T-helper 9 cell (primary cell): ENCODE measurements at places on chromosomes 4 and X.

GRCh38 chr4:182825003-182825402, 92.2 kb downstream of the DCTD start:
- no peak for DNase-seq

DNA sequence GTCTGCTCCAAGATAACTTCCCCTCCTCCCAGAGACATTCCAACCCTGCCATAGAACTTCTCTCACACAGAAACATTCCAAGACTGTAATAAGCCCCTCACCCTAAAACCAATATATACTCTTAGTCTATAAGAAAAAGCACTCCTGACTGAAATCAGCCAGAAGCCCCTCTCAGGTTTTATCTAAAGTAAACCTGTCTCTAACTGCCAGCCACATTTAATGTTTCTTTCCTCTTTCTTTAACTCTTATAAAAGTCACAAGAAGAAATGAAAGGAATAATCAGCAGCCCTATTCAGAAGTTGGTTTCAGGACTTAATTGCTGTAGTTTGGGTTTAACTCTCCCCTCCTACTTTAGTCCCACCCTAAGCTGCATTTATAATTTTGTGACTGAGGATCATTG, 165.0 kb upstream of the ZCCHC13 start:
- no peak for DNase-seq

DNA sequence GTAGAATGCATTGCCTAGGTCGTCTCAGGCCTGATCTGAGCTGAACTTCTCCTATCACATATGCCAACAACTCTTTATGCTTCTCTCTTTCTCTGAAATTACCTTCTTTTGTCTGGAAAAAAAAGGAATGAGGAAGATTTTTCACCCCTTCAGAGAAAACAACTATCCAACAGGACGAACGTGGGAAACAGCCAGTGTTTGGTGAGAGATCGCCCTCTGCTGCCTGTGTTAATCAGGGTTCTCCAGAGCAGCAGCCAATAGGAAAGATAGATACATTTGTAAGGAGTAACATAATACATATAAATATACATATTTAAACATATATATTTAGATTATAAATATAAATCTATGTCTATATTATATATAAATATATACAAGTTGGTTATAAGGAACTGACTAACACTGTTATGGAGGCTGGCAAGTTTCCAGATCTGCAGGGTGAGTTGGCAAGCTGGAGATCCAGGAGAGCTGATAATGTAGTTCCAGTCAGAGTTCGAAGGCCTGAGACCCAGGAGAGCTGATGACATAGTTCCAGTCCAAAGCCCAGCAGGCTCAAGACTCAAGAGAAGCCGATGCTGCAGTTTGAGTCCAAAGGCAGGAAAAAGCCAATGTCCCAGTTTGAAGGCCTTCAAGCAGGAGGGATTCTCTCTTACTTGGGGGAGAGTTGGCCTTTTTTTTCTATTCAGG, 13.3 kb downstream of the CETN2 start:
- DNase-seq = no peak

DNA sequence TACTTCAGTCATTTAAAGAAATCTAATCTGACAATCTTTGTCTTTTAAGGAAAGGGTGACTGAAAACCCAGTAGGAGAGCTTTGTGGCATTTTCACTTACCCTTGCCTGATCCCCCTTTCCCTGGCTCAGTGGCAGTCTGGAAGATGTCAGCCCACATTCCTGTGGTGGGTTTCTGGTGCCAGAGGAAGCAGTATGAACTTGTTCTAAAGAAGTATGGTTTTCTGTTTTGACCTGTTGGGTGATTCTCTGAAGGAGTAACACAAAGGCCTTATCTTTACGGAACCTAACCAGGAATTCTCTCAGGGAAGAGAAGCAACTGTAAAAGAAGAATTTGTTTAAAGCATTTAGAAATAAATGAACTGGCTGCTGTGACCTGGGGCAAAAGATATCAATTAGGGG, 41.9 kb downstream of the BMP15 start:
- DNase-seq = no peak

DNA sequence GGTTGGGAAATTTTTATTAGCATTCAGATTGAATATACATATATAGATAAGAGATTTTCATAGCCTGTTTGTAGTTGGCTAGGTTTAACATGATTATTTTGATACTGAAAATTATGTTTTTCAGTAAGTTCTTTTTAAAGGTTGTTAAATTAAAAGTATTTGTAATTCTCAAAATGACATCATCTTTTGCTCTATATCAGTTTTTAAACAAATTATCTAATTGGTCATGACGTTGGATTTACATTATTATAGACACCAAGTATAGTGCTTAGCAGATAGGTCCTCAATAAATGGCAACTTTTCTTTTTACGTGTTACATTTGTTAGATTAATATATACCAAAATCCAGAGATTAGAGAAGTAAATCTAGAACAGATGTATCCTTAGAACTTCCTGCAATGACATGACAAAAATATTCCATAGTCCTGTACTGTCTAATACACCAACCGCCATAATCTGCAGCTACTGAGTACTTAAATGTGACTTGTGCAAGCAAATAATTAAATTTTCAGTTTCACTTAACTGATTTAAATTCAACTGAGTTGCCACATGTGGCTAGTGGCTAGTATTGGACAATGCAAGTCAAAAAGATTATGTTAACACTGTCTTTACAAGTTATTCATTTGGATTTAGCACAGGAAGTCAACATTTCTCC, 1613.1 kb upstream of the TENM3 start:
- no peak for DNase-seq

DNA sequence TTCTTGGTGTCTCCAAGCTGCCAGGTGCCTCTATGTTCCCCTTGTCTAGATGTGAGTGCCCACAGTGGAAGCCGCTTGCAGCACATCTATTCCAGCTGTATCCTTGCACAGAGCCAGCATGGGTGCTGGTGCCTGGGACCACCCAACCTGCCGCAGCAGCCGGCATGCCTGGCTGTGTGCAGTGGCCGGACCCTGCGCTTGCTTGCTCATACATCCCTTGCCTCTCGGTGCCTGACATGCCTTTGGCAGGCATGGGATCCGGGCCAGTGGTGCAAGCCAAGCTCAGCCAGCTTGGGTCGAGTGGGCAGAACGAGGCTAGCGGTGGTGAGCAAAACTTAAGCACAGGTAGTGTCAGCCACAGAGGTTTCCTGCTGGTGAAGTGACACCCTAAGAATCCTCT, 355.1 kb downstream of the TLL1 start:
- DNase-seq = no peak

GRCh38 chr4:37682701-37683401, 3.3 kb downstream of the RELL1 start:
- DNase-seq = no peak

- DNase-seq = no peak
These were observed 10.6 kb upstream of the ANXA5 start for GRCh38 chr4:121707344-121707743.

DNA sequence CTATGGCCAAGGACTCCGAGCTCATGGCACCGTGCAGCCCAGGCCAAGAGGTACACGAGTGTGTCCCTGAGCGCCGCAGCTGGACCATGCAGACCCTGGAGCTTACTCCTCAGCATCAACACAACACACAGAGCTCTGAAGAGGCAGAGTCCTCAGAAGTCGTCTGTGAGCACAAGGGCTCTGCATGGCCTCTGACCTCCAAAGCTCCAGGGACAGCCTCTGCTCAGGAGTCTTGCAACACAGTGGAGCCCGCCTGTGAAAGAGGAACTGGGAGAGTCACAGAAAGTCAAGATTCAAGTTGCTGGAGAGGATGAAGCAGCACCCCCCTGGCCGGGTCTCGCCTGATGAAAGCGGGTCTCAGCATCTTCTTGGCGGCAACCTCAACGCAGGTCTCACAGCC, 2.9 kb downstream of the LRPAP1 start:
- DNase-seq = no peak

DNA sequence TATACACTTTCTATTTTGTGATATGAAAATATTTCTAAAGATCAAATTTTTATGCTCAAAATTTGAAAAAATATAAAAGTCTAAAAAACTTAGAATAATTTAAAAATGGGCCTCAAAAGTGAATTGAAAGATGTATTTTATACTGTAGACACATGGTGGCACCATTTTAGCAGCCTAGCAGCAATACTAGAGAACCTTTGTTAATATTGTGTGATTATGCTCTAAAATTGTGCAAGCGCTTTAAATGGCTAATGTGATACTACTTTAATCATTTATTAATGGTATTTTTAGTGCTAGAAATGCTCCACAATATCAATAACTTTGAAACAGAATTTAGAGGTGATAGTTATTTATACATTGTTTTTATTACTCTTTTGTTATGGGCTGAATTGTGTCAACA, 3.7 kb upstream of the GUF1 start:
- no peak for DNase-seq

GRCh38 chr4:138832563-138832962, 183.0 kb upstream of the NOCT start:
- no peak for DNase-seq

- DNase-seq = no peak
These were observed 259.3 kb upstream of the IGFBP7 start for GRCh38 chr4:57369446-57369845.

- DNase-seq = no peak
These were observed 297.5 kb upstream of the KLF3 start for GRCh38 chr4:38366456-38366855.

DNA sequence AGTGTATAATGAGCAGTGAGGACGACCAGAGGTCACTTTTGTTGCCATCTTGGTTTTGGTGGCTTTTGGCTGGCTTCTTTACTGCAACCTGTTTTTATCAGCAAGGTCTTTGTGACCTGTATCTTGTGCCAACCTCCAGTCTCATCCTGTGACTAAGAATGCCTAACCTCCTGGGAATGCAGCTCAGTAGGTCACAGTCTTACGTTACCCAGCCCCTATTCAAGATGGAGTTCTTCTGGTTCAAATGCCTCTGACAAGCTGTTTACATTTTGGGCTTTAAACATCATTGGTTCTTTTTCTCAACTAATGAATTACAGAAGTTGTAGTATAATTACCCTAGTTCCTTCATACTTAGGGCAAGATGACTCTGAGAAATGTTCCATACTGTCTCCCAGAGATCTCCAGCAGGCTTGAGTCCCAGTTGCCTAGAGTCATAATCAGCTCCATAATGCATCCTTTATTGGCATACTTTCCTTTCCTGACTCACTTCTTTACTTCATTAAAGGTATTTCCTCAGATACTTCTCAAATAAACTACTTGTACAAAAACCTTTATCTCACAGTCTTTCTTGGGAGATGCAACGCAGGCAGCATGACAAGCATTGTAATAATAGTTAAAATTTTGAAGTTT, 136.5 kb downstream of the KDM6A start:
- no peak for DNase-seq

DNA sequence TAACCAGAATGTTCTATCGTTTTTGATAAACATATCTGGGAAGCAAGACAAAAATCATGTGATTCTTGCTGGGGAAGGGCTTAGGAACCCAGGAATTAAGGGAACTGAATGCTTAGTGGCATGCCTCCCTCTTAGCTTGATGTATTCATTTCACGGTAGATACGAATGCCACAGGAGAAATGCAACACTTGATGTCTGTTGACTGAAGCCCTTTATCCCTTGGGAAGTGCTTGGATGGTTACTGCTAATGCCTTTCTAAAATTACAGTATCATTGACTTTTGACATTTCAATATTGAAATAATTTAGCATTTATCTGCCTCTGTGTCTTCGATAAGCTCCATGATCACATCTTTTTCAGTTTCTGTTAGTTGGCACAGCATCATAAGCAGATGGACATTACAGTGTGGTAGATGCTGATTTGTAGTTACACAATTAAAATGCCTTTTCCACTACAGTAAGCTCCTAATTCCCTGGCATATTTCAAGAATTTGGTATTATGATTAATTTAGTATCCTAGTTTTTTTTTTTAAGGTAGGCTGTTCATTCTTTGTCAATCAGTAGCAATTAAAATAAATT, 226.7 kb downstream of the ARHGAP10 start:
- no peak for DNase-seq

- DNase-seq = no peak
These were observed 495.2 kb upstream of the IGFBP7 start for GRCh38 chr4:57605376-57605775.

DNA sequence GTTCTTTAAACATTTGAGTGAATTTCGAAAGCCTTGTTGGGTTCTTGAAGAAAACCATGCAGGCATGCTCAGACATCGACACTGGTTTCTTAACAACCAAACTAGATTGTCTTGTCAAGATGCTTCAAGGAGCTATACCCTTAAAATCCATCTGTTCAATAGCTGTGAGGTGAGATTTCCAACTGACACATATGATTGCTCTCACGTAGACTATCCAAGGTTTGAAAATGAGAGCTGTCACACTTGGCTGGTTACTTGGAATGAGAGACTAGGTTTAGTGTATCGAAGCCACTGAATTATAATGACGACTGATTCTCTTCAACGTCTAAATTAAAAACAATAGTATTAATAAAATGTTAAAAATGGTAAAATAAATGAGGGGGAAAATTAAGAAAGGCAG, 2725.5 kb downstream of the ARAP2 start:
- DNase-seq = no peak

- no peak for DNase-seq
These were observed 880.5 kb downstream of the STPG2 start for GRCh38 chr4:97262769-97263168.

DNA sequence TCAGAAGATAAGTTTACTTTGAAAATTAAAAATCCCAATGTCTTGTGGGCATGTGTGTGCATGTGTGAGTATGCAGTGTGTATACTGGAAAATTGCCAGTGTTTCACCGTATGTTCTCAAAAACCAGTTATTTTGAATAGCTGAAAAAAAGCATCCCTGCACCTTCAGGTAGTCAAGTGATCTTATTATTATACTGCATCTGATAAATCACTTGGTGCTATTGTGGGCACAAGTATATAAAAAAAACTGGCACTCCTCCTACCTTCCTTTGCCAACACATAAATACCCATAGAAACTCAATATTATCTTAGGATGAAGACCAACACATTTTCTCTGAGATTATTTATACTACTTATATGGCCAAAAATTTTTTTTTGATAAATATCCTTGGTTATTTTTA, 91.5 kb upstream of the MAP9 start:
- no peak for DNase-seq

GRCh38 chrX:115939070-115939469, 231.5 kb upstream of the AGTR2 start:
- no peak for DNase-seq

DNA sequence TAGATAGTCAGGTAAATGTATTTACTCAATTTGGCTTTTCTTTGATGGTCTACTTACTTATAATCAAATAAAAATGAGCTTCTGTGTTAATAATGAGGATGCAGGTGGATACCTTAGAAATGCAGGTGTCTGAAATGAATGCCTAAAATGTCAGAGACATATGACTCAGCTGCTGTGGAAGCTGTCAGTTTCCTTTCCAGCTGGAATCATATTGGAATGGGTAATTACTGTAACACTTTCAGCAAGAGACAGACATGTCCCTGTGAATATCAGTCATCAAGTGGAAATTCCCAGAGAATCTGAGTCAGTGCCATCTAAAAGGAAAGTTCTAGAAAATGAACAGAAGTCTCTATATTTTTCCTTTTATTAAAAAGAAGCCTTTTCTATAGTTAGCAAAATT, 783.0 kb upstream of the AADAT start:
- DNase-seq = no peak

GRCh38 chr4:29277381-29277780, 1442.8 kb upstream of the PCDH7 start:
- no peak for DNase-seq
